Lower lobe of right lung (tissue), 2 donors: ENCODE measurements at places on chromosomes 6 and 20. TPM values are rescaled to one million over a fixed set of nuclear protein-coding genes. Genes with fewer than 3 reads are reported as not detected.

RAMACL gene
- 6.6 TPM for total RNA-seq

TRIM10 gene
- total RNA-seq, result not detected

CLIC5 gene
- total RNA-seq, result 134 TPM

- DNase-seq, result no peak
Measured at GRCh38 chr6:74991573-74992332, 214.1 kb downstream of the COL12A1 start.

DNA sequence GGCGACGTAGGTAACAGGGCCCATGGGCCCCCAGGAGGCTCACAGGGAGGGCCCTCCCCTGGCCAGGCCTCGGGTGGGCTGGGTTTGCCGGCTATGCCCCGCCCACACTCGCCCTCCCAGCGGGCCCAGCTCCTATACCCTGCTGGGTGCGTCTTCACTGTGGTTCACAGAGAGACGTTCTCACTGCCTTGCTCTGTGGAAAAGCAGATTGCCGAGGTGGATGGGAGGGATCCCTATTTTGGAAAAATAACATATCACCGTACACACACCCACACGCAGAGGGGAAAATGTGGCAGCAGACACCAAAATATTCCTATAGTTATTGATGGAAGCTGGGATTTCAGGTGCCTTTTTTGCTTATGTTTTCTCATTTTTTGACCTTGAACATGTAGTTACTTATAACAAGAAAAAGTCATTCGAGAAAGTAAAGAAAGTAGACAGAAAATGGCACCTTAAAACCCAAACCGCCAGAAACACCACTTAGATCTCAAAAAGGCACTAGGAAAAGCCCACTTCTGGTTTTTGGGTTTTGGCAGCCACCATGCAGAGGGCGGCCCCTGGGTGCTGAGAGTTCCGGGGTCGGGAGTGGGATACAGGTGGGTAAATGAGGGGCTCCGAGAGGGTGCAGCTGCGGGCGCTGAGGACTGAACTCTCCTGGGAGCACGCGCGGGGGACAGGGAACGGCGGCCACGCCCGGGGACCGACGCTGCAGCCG is 49.4 kb downstream of the TMEM242 start:
- DNase-seq, result peak; percentile 64

GRCh38 chr6:24376871-24377270 is 19.0 kb upstream of the DCDC2 start:
- no peak for DNase-seq
